Activated CD4-positive, alpha-beta T cell treated with anti-CD3 and anti-CD28 coated beads for 48 hours (primary cell): ENCODE measurements at places on chromosomes 5 and 9.

DNA sequence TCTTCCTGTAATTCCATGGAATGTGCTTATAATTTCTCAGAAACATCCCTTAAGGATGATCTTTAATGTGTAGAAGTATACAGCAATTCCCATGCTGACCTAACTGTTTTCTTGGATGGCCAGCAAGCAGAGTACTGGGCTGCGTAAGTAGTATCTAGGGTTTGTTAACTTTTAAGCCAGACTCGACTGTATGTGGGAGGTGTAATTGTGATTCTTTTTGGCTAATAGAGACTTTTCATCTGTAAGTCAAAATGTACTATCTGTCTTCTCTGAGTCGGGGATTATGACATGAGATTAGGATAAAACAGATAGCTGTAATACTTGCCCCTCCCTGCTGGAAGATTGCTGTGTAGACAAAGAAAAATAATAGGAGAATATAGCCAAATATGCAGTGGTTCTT lies 169.3 kb downstream of the SGCD start:
- no peak for DNase-seq

DNA sequence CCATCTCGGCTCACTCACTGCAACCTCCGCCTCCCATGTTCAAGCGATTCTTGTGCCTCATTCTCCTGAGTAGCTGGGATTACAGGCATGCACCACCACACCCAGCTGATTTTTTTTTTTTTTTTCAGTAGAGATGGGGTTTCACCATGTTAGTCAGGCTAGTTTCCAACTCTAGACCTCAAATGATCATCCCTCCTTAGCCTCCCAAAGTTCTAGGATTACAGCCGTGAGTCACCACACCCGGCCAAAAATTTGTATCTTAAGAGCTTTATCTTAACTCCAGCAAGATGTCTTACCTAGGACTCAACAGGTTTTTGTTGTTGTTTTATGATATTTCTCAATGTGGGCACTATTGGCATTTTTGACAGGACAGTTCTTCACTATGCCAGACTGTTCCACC lies 27.9 kb downstream of the LYRM7 start:
- no peak for DNase-seq

GRCh38 chr5:94810281-94810680 lies 191.8 kb downstream of the SLF1 start:
- no peak for DNase-seq

DNA sequence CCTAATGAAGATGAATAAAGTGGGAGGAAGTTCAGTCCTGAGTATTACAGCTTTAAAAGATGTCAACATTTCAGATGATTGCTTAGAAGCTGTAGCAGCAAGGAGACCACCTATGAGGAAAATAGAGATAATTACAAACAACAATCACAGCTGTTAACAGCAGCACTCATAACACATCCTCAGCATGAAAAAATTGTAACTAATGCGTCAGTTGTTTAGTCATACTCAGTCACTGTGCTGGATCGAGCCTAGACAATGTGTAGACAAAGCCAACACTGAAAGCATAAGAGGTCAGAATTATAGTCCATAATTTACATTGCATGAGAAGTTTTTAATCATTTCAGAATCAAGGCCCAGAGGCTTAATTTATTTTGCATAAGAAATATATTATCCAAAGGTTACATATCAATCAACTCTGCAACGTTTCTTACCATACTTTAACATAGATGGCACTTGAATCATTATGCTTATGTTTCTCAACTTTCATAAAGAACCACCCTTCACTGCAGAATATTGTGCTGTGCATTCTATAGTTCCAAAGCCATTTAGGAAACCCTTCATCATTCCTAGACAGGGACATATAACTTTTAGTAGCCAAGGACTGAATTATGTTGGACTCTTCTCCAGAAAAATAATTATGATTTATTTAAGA lies 60.2 kb upstream of the HAPLN1 start:
- DNase-seq = no peak

DNA sequence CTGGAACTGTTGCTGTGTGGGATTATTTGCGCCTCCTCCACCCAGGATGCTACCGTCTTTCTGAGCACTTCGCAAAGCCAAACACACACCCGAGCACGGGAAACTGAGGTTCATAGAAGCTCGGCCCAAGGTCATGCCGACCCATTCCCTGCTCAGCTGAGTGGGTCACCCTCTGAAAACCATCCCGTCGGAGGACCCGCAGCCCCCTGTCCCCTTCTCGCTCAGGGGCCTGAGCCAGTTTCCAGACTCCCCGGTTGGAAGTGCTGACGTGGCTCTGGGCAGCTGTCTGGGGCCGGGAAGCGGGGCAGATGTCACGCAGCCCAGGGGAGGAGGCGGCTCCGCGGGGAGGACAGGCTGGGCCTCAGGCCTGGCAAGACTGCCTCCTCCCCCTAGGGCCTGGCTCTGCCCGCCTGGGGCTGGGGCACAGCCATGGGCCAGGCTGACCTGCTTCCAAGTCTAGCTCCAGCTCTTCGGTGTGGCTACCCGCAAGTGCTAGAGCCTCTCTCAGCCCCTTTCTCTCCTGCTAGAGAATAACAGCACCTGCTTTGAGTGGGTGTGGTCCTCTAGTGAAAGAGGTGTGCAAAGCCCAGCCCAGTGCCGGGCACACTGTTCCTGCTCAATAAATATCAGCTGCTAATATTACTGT lies 9.9 kb upstream of the CXXC5 start:
- peak; percentile 9 for DNase-seq

GRCh38 chr9:88753691-88754367 lies 218.9 kb downstream of the NXNL2 start:
- DNase-seq = no peak

DNA sequence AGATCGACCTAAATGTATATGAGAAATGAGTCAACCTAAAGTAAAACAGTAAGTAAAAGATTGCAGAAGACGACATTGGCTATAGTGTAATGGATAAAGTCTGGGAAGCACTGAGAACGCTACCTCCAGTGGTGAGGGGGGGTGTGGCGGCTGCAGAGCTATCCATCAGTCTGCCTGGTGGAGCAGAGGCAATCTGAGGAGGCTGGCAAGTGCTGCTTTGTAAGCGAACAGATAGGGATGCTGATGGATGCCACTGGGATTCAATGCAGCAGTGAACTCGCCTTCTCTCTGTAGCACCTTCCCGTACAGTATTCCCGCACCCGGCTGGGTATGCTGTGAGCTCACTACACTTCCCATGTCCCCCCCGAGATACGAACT lies 261.5 kb downstream of the NSG2 start:
- DNase-seq = no peak

DNA sequence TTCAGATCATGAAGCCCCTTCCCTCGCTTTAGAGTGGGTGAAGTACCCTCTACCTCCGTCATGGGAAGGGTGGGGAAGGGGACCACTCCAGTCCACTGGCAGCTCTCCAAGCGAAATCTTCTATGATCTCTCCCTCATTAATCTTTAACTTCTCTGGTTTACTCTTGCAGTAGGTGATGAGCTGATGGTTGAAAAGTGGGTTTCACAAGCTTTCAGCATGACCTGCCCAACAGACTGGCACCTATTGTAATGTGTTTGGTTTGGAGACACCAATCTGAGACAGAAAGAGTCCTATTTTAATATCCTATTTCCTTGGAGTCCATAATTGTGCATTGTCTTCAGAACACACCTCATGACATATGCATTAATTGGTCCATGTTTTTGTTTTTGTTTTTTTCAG lies 70.8 kb upstream of the TGFBR1 start:
- no peak for DNase-seq

- DNase-seq = no peak
These were observed 203.5 kb upstream of the HAPLN1 start for GRCh38 chr5:83924171-83924570.

DNA sequence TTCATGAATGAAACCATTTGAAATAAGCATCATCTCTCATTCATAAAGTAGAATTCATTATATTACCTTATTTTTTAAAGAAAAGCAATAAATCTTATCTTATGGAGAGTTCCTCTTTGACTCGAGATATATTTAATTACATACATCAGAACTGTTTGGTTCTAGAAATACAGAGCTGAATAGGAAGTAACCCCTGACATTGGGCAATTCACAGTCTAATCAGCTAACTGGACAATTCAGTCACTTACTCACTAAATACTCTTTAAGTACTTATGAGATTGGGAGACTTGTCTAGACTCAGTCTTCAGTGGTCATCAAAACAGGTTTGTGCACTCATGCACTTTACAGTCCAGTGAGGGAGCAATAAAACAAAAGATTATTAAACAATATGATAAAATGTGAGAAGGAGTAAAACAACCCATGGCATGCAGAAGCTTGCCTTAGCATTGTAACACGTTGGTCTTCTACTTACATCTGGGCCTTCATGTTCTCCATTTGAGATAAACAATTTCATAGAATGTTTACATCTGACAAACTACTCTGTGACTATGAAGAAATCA lies 11.5 kb upstream of the FBXO38 start:
- DNase-seq = no peak

DNA sequence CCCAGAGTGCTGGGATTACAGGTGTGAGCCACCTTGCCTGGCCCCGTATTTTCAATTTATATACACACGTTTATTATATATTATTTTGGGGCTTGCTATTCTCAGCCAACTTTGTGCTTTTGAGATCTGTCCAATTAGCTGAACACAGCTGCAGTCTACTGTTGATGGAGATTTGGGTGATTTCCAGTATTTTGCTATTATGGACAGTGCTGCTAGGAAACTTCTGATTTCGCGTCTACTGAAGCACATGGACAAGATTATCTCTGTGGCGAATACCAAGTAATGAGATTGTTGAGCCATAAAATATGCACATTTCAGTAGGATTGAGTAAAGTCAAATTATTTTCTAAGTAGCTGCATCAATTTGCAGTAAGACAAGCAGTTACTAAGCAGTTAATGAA lies 1731.2 kb upstream of the CDH6 start:
- no peak for DNase-seq

GRCh38 chr5:168721966-168722365 lies 142.8 kb upstream of the PANK3 start:
- DNase-seq = no peak

DNA sequence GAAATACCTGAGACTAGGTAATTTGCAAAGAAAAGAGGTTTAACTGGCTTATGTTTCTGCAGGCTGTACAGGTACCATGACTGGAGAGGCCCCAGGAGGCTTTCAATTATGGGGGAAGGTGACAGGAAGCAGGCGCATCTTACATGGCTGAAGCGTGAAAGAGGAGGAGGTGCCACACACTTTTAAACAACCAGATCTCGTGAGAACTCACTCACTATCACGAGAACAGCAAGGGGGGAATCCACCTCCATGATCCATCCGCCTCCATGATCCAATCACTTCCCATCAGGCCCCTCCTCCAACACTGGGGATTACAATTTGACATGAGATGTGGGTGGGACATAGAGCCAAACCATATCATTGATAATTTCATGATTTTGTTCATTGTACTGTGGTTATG lies 2.5 kb upstream of the MED27 start:
- DNase-seq = no peak

- DNase-seq = no peak
These were observed 76.5 kb upstream of the ALDH1A1 start for GRCh38 chr9:73029346-73029745.
